ENCODE measurements at places on chromosomes 5 and 9.
A peak's percentile ranks its signal among the peaks of the same experiment; 100 is the strongest.

DNA sequence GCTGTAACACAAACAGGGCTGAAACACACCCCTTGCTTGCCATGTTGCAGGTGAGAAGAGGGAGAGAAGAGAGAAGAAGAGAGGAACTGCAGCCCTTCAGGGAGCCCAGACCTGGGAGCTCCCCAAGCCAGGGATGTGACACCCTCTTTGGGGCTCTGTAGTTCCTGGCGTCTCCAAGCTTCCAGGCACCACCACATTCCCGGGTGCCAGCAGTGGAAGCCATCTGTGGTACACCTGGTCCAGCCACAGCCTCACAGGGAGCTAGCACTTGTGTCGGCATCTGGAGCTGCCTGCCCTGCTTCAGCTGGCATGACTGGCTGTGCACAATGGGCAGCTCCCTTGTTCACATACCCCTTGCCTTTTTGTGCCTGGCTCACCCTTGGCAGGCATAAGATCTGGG, 182.1 kb downstream of the DEPDC1B start:
- DNase-seq, result no peak

DNA sequence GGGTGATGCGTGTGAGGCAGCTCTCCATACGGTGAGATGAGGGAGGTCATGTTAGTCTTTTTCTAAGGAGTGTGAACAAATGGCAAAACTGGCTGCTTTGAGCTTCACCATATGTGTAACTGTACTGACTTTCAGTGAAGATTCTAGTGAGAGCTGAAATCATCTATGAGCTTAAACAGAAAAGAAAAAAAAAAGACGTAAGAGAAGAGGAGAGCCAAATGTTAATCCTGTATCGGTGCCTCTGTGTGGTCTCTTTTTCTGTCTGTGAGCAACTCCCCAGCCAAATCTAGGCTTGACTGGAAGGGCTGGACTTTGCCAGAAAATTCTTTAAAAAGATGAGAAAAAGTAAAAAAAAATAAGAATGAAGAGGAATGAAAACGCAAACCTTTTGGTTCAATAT, 209.7 kb upstream of the TUT7 start:
- no peak for DNase-seq

GRCh38 chr9:134764473-134765269, 115.9 kb upstream of the FCN2 start:
- no peak for DNase-seq

- DNase-seq, result no peak
Measured at GRCh38 chr5:116404792-116405191, 169.8 kb downstream of the SEMA6A start.

GRCh38 chr9:131965103-131965502, 114.6 kb downstream of the MED27 start:
- DNase-seq, result no peak

- no peak for DNase-seq
Measured at GRCh38 chr5:141958113-141958512, at the start of gene PCDH12. Gene PCDH12 (minus strand): TSS chr5:141958202. CDS start chr5:141957851, 351 bp downstream.

GRCh38 chr5:83503662-83504061, 32.1 kb downstream of the VCAN start:
- no peak for DNase-seq

GRCh38 chr5:91206734-91207133, 176.4 kb downstream of the ARRDC3 start:
- no peak for DNase-seq

DNA sequence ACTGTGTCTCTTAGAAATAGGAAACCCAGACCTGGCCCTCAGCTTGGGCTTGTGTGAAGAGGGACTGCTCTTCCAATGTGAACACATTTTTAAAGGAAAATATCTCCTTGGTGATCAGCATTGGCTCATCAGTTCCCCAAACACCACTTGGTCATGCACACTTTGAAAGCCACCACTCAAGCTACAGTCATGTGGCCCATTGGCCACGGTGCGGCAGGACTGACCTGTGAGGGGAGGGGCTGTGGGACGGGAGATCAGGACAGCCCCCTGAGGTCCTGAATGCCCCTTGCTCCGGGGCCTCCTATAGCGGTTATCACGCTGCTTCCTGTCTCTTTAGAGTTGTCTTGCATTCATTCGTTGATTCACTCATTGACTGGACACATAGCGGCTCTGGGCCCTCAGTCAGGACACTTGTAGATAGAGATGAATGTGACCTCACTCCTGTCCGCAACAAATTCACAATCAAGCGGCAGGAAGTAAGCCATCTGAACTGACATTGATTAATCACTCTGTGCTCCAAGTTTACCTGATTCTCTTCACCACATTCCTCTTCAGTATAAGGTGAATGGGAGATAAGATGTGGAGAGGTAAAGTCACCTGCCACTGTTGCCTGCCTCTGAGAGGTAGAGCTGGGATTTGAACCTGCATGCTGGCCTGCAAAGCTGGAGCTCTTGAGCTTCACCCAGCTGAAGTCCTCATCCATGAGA, 73.1 kb downstream of the COL15A1 start:
- DNase-seq, result no peak

DNA sequence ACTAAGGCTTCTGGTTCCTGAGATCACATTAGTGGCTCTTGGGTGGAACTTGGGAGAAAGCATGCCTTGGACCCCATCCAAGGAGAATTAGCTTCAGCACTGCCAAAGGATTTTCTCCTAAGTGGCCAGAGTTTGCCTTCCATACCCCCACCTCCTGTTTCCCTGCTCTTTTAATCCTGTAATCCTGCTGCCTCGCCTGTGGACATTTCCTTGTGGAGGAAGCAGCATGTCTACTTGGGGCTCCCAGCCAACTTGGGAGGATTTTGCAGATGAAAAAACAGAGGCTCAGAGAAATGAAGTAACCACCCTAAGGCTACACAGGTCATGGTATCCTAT, 1.6 kb downstream of the ARSI start:
- no peak for DNase-seq

- no peak for DNase-seq
Measured at GRCh38 chr5:57368010-57368409, 114.6 kb downstream of the ACTBL2 start.

- peak; percentile 57 for DNase-seq
Measured at GRCh38 chr5:65100911-65101631, 332.3 kb downstream of the CWC27 start.

- no peak for DNase-seq
Measured at GRCh38 chr5:143987751-143988560, 176.0 kb downstream of the HMHB1 start.

DNA sequence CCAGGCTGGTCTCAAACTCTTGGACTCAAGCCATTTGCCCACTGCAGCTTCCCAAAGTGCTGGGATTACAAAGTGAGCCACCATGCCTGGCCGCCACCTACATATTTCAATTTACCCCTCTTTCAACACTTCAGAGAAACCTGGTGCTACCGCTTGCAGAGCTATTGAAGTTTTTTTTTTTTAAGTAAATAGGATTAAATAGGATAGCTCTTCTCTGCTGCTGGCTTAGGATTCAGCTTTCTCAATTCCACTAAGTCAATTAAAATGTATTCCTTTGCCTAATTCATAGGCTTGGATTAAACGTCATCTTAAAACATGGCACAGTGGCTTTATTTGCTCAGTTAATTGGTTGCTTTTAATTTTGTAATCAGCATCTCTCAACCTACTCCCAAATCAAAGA, 41.0 kb downstream of the KIAA1191 start:
- DNase-seq, result no peak

DNA sequence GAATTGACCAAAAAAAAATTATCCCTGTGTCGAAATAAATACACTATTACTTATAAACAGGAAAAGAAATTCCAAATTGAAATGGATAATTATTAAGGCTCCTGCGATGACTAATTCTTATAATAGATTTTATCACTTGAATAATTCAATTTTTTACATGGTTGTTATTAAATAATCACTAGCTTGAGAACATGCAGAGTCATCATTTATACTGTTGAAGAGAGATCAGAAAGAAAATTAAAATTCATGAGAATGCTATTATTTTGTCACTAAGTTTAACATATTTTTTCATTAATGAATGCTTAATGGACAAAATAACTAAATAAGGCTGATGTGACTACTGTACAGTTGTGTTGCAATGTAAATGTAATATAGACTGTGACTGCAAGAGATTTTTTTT, 1011.3 kb upstream of the C9orf72 start:
- no peak for DNase-seq

GRCh38 chr9:109812818-109813281, 32.9 kb downstream of the PALM2AKAP2 start:
- no peak for DNase-seq

GRCh38 chr9:14903040-14903439, 7.2 kb downstream of the FREM1 start:
- DNase-seq, result no peak

DNA sequence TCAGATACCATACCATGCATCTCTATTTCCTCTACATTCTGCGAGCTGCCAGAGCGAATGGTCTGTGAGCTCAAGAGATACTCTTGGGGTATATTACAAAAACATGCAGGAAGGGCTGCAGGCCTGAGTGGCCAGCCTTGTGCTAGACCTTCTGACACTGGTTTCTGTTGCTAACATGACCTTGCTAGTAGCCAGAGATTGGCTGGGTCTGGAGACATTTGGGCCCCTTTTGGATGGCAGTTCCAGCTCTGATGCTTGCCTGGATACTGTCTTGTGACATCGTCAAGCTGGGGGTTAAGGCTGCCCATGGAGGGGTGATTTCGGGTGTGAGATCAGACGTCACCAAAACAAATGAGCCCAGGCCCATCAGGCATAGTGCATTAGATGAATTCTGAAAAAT, 56.1 kb upstream of the FSTL4 start:
- no peak for DNase-seq

DNA sequence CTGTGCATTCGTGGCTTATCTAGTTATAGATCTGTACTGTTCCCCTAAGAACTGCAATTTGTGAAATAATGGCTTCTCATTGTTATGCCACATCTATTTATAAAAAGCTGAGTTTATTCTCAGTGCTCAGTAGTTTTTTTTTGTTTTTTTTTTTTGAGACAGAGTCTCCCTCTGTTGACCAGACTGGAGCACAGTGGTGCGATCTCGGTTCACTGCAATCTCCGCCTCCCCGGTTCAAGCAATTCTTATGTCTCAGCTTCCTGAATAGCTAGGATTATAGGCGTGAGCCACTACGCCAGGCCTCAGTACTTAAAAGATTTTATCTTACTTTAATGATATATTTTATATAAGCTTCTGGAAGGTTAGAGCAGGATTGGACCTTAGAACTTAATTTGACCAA, 19.0 kb downstream of the SEC61B start:
- no peak for DNase-seq

- no peak for DNase-seq
Measured at GRCh38 chr9:112401175-112401815, 21.4 kb downstream of the HSDL2 start.

DNA sequence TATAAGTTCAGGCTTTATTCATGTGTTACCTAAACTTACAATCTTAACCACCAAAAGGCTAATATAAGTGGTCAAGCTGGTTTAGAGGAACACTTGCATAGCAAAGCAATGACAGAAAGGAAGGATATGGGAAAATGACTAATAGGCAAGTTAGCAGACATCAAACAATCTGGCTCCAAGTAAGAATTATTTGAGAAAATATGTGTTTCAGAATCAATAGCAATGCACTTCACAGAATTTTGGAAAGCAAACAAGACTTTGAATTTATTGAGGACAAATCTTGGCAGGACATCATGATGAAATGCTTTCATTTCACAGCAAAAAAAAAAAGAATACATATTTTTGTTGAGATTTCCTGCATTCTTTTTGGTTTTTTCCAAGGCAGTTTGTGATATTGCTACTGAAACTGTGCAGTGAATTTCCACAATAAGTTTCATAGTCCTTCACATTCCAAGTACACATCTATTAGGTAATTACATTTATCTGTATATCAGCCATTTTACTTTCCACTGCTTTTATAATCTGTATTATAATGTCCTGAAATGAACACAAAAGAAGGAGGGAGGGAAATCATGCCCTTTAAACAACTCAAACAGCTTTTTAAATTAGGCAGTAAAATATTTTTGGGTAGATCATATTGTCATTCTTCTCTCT, 417.9 kb downstream of the NR2F1-AS1 start:
- DNase-seq, result no peak

- no peak for DNase-seq
Measured at GRCh38 chr5:1057485-1058082, 49.0 kb downstream of the NKD2 start.

- no peak for DNase-seq
Measured at GRCh38 chr5:171874234-171874633, 88.6 kb downstream of the SMIM23 start.

DNA sequence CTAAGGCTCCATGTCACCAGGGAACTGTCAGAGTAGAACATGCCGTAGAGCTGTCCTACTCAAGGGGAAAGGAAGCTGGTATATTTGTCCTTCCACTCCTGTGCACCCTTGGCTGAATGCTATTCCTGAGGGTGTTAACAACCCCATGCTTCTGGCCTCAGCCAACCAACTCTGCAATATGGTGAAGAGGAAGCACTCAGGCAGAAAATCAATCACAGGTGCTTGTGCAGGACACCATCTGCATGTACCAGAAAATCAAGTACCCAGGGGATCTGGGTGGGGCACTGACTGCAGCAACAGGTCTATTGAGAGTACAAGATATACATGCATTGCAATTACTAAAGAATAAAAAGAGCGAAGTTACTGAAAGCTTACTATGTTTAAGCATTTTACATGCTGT, 51.4 kb upstream of the NEK6 start:
- peak; percentile 92 for DNase-seq

- DNase-seq, result peak; percentile 95
Measured at GRCh38 chr5:119070578-119070827, 384 bp upstream of the DMXL1 start.

DNA sequence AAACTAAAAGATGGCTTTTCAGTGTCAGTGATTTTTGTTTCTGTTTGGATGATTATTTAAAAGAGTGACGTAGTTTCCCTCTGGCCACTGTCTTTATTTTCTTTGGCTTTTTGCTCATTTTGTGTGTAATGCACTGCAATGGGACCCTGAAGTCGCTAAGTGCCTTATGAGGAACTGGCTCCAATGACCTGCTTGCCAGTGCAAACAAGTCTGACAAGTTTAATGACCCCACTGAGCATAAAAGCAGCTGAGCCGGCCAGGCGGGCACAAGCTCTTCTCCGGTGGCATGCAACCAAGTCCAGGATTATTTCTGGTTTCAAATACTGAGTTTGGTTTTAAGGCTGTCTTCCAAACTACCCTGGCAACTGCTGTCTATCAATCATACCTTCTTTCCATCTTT, 15.6 kb upstream of the GNA14 start:
- peak; percentile 62 for DNase-seq

GRCh38 chr9:13962006-13962405, 351.9 kb downstream of the NFIB start:
- no peak for DNase-seq

- DNase-seq, result no peak
Measured at GRCh38 chr9:20486552-20486951, 135.7 kb downstream of the MLLT3 start.

- DNase-seq, result no peak
Measured at GRCh38 chr9:112881331-112881730, 9.3 kb downstream of the SLC46A2 start.

DNA sequence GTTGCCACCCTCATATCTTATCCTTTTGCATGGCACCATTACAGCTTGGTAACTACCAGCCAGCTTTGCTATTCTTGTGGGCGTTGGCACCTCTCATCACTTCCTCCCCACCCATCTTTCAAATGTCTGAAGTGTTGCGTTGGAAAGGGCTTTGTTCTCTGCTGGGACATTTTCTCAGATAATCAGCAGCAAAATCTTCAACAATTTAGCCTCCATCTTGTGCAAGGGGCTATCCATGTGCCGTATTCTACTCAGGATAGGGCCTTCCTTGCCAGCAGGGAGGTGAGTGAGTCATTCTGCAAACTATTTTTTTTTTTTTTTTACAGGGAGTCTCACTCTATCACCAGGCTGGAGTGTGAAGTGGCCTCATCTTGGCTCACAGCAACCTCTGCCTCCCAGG, 62.1 kb upstream of the NUDT12 start:
- no peak for DNase-seq

- peak; percentile 79 for DNase-seq
Measured at GRCh38 chr9:17614903-17615302, 36.0 kb downstream of the SH3GL2 start.

All from NCI-H2029 (cell line).